MG63 (cell line): ENCODE measurements at places on chromosomes 13 and 19. TPM values are rescaled to one million over a fixed set of nuclear protein-coding genes. Genes with fewer than 3 reads are reported as not detected.

DNA sequence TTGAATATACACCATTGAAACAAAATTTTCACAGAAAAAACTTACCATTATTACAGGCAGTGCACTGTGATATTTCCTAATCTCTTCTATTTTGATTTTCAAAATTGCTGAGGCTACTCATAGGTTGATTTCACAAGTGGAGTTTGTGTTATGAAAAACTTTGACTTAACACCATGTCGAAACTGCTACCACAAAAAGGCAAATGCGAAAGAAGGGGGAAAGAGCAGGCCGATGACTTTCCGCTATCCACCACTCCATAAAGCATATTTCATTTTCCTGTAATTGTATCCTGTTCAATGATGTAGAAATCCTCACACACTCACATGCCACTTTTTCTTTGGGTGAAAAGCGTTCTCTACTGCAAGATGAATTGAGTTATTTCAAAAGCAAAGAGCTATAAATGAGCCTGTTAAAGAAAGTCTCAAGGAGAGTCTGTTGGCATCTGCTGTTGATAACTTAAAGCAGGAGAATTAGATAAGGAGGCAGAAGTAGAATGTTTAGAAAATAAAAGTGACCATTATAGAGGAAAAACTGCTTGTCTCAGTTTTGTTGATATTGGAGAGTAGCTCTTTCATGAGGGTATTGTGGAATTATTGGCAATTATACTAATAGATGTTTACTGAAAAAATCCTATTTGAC is 18.8 kb downstream of the KL start:
- DNase-seq = no peak

DNA sequence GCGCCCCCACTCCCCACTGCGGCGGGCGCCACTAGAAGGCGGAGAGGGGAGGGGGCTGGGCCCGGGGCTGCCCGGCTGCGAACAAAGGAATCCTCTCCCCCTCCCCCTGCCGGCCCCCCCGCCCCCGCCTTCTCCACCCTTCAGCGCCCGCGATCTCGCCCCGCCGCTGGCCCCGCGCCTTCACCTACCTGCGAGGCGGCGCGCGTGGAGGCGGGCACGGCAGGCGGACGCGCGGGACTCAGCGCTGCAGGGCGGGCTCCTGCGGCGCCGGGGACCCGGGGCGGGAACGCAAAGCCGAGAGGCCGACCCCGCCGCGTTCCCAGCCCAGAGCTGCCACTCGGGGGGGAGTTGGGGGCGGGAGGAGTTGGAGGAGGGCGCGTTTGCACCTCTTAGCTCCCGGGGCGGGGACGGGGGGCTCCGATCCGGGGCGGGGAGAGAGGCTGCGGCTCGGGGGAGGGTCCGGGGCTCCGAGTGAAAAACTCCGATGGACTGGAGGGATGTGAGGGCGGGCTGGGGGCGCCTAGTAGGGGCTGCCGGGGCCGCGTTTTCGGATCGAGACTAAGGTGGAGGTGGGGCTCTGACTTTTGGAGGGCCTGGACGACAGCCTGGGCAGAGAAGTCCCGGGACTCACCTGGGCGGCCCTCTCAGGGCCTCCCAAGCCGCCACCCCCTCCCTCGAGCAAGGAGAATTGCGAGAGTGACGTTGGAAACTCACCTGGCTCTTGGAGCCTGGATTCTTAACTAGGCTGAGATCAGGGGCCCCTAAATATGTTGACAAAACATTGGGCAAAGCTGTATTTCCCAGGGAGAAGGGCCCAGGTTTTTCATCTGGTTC is at the start of gene FBN3:
TSS of gene FBN3 (minus strand) at position 332 of the 834 bp plus-strand sequence. CDS start 2,112 bp downstream, outside the sequence.
- no peak for DNase-seq

GRCh38 chr13:110017379-110017778 is 231.0 kb upstream of the IRS2 start:
- peak; percentile 80 for DNase-seq

DNA sequence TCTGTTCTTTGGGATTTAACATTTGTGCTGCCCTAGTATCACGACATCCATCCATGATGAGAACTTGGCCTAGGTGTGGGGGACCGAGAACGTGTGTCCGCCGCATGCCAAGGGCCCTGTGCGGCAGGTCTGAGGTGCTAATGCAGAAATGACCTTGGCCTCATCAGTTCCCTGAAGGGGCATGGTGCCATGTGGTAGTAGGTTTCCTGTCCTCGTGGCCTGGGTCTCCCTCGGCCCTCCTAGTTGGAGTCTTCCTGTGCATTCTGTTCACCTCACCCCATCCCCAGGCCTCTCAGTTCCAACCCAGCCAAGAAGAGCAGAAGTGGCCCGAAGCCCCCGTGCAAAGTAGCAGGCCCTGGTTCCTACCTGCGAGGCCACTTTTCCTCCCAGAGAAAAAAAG is 59.8 kb downstream of the GGACT start:
- DNase-seq = no peak

DNA sequence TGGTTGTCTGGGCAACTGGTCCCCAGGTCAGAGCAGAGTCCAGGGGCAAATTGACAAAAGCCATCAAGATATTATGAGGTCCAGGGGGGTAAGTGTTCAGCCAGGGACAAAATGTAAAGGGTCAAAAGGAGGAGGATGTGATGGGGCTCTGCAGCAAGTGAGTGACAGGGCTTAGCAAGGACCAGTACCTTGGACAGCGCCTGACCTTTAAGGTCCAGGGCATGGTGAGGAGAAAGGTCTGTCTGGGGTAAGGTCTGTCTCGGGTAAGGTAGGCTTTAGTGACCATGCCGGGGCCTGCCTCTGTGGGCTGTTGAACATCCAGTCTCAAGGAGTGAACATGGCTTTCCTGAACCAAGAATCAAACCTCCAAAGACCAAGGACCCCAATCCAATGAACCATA is 6.3 kb upstream of the ZNF358 start:
- no peak for DNase-seq

- no peak for DNase-seq
These were observed 8.7 kb upstream of the KCNRG start for GRCh38 chr13:50006426-50007135.

DNA sequence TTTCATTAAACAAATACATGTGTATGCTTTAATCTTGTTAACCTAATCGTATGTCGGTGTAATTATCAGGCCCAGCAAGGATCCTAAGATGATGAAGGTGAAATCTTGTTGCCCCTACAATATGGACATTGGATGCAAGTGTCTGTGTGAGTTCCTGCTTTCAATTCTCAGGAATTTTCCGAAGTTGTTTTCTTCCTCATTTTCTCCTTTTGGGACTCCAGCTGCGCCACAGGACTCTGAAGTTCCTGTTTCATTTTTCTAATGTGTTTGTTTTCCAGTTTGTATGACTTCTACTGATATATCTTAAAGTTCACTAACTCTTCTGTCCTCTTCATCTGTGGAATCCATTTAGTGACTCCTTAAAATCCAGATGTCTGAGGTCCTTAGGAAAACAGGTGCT is 11.9 kb upstream of the OR7D2 start:
- no peak for DNase-seq

GRCh38 chr13:75788481-75788981 is 152.4 kb downstream of the LMO7 start:
- peak; percentile 80 for DNase-seq

DNA sequence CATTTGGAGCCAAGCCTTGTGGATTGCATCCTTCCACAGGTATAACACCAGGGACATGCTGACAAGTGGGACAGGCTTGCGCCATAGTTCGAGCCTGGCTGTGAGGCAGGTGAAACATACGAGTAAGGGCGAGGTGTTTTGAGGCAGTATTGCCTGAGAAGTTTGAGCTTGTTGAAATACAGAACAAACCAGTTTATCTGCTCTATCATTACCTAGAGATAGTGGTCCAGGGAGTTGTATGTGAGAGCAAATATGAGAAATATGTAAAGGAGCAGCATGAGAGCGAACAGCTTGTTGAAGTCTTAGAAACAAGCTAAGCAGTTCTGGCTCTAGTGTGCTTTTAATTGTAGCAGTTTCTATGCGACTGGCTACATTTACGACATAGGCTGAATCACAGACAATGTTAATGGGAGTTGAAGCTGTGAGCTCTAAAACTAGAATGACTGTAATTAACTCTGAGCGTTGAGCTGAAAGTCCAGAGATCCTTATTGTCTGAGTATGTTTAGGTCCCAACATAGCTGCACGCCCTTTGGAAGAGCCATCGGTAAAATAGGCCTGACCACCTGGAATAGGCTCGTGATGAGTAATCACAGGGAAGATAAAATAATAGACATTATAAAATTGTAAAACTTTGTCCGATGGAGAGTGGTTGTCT is 8.2 kb downstream of the ZNF439 start:
- DNase-seq = no peak

DNA sequence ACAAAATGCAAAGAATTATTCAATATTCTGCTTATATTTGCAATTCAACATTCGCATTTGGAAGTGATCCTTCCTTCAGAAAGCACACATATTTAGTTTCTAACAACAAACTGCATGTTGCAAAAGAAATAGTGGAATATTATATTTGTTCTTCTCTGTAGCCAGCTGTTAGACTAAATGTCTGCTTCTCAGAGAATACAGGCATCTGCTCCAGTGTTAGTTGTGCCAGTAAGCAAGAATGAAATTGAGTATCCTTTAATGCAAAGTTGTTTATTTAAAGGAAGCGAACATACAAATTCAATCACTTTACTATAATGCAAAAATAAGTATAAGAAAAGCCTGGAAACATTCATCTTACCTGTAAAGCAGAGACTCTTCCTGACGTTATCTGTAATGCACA is 663 bp downstream of the SLITRK6 start:
- no peak for DNase-seq

DNA sequence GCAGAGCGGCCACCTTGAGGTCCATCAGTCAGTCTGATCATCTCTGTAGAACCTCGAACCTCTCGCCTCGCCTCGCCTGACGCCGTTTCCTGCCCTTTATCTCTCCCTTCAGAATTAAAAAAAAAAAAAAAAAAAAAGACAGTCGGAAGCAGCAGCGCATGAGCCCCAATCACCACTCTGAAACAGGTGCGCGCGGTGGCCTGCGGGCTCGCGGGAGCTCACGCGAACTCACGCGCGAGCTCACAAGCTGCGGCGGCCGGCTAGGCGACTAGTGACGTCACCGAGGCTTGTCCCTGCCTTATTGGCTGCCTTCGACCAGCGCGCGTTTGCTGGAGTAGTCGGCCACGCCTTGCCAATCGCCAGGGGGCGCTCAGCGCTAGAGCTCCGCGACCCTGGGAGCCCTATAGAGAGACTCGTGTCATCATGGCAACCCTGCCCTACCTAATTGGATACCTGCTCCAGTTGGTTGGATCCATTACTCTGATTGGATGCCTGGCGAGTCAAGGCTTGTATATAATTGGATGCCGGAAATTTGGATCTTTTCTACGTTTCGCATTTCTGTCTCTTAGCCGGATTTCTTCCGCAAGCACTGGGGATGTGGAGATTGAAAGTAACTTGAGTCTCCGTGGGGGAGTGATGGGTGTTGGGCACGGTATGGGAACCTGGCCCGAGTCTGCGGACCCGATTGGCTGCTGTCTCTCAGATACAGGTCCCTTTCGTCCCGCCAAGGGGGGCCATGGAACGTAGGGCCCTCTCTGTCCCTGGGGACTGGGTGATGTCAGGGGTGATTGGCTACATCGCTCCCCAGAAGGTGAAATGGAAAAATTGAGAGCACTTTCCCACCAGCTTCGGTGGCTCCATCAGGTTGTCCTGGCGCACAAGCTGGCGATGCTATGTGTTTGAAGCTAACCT is 31.6 kb downstream of the SYT3 start:
- peak; percentile 87 for DNase-seq

GRCh38 chr13:37070145-37070695 is 10.7 kb upstream of the SUPT20H start:
- DNase-seq = no peak

DNA sequence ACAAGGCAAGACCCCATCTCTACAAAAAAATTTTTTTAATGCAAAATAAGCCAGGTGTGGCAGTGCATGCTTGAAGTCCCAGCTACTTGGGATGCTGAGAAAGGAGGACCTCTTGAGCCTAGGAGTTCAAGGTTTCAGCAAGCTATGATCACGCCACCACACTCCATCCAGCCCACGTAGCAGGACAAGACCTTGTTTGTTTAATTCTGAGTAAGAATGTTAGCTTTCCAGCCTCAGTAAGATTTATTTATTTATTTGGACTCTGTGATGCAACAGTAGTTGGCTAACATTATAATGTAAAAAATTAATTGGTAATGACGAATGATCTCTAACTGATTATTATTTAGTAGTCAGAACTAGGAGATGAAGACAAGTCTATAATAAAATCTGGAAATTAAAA is 23.3 kb downstream of the N4BP2L2 start:
- no peak for DNase-seq

DNA sequence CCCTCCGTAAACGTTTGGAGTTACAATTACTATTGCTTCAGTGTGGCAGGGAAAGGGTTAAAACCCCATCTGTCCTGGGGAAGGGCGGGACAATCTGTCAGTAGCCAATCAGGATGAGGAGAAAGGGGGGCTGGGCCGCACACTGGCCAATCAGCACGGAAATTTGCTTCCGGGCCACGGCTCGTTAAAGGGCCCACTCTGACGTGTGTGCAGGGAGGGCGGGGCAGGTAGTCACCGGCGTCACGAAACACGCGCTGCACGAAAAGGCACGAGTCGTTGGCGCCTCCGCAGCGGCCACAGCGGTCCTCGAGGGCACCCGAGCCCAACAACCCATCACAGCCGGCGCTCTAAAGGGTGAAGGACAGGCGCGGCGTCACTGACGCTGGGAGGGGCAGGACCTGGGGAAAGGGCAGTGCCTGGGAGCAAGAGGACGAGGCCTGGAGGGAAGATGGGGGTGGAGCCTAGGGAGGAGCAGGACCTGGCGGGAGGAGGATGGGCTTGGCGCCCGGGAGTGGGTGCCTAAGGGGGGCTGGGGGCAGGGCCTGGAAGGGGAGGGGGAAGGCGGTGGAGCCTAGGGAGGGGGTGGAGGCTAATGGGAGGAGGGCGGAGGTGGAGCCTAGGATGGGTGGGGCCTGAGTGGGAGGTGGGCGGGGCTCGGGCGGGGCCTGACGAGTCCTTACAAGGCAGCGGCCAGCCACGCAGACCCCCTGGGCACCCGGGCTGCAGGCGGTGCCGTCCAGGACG is 4.9 kb downstream of the ADAMTSL5 start:
- DNase-seq = peak; percentile 79

The ZNF253 gene
- total RNA-seq = 1.1 and 4.3 TPM in 2 replicates

The TMPRSS9 gene
- total RNA-seq = not detected in 2 replicates

The TMIGD2 gene
- not detected in 2 replicates for total RNA-seq

The KLK4 gene
- total RNA-seq = not detected in 2 replicates

The LILRB2 gene
- not detected in 2 replicates for total RNA-seq

The DAND5 gene
- 0.33 and 1.2 TPM in 2 replicates for total RNA-seq

The KRTDAP gene
- total RNA-seq = not detected in 2 replicates

The SMAD9 gene
- 7.0 and 7.6 TPM in 2 replicates for total RNA-seq

The KLK12 gene
- not detected in 2 replicates for total RNA-seq

The KLK2 gene
- total RNA-seq = not detected in 2 replicates

The GPATCH1 gene
- total RNA-seq = 6.4 and 6.5 TPM in 2 replicates

The UGGT2 gene
- total RNA-seq = 8.8 and 21.2 TPM in 2 replicates

The SHC2 gene
- not detected in 2 replicates for total RNA-seq

The APOC4 gene
- total RNA-seq = not detected in 2 replicates

The CILP2 gene
- 0.66 and 1.1 TPM in 2 replicates for total RNA-seq
